Stimulated activated CD4-positive, alpha-beta T cell treated with anti-CD3 and anti-CD28 coated beads, Interleukin-1b, Interleukin-23, amount 100 ng/mL, for 4 hours (primary cell): ENCODE measurements at places on chromosomes 13 and 19.
A peak's percentile ranks its signal among the peaks of the same experiment; 100 is the strongest.

- no peak for DNase-seq
Measured at GRCh38 chr13:29284726-29285125, 310.8 kb downstream of the SLC7A1 start.

GRCh38 chr19:2739602-2740313, at the start of gene SLC39A3:
Gene SLC39A3 (minus strand): TSS chr19:2740017. CDS start chr19:2737257, 2,760 bp downstream.
- DNase-seq = peak; percentile 98

DNA sequence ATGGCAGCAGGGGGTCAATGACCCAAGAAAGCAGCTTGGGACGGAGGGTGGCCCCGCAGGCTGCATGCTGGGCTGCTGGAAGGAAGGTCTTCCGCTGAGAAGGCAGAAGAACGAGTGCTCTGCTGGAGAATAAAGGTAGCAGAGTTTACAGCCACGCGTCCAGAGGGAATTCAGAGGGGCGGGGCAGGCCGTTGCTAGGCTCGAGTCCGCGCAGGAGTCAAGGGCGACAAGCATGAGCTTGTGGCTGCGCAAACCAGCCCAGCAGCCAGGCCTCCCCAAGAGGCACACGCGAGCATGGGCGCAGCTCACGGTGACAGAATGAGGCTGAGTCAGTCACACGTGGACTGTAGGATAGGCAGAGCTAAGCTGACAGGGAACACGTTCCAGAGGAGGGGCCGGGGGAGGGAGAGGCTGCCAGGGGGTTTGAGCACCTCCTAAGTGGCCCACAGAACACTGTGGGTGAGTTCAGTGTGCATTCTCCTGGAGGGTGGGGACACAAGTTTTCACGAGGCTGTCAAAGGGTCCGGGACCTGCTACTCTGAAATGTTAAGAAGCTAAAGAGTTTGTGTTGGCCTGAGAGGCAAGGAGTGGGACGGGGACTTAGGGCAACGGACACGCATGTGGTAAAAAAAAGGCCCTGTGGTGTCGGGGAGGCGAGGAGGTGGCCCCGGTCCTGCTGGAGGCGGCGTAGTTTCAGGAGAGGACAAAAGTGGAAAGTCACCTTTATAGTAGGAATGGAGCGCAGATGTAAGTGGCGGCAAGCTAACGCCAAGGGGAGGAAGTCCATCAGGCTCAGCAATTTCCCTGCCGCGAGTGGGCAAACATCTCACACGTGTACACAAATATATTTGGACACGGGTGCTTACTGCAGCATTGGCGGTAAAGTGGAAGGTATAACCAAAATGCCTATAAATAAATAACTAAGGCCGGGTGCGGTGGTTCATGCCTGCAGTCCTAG, 17.7 kb downstream of the RFX2 start:
- no peak for DNase-seq

DNA sequence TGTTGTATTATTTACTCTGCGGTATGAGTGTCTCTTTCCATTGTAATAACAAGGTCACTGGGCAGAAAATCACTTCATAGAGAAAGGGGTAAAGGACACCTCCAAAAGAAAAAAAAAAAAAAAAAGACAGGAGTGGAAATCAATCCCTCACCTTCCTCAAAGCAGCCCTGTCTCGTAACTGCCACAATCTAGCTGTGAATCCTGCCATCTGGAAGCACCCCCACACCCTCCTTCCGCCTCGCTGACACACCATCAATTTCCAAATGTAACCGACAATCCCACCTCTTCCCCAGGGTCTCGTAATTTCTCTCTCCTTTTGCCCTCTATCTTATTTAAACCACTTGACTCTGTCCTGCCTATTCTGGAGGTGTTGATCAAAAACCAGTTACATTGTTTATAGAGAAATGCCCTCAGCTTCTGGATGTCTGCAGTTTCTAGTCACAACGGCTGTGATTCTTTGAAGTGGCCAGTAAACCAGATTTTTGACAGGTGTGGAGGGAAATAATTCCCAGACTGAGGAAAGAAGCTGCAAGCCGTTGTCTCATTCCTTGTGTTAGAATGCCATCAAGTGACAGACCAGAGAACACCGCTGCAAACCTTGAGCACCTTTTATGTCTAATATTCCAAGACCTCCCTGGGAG, 9.1 kb upstream of the POP4 start:
- no peak for DNase-seq

DNA sequence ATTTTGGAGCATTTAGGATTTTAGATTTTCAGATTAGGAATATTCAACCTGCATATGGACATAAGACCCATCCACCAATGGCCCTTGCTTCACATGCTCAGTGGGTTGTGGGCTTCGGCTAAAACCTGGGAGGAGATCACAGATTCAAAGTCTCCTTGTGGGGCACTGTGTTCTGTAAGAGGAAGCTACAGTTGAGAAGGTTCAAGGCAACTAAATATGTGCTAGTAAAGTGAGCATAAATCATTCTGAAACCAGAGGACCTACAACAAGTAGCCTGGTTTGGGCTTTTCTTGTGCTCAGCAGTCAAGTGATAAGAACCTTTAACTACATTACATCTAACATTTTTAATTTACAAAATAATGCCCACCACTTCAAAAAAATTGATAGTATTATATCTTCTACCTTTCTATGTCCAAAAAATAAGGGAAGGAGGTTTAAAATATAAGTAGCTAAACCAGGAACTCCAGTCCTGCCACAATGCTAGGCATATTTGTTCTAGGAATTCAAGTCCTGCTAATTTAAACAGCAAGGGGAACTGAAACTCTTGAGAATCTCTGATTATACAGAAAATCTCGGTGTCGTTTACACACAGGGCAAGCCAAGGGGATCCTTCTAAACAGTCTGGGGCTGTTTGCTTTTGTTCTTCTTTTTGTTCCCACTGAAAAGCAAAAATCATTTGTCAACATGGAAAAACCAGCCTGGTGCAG, 36.6 kb downstream of the FOXO1 start:
- DNase-seq = no peak

- no peak for DNase-seq
Measured at GRCh38 chr13:23021906-23022305, 158.9 kb upstream of the SGCG start.

DNA sequence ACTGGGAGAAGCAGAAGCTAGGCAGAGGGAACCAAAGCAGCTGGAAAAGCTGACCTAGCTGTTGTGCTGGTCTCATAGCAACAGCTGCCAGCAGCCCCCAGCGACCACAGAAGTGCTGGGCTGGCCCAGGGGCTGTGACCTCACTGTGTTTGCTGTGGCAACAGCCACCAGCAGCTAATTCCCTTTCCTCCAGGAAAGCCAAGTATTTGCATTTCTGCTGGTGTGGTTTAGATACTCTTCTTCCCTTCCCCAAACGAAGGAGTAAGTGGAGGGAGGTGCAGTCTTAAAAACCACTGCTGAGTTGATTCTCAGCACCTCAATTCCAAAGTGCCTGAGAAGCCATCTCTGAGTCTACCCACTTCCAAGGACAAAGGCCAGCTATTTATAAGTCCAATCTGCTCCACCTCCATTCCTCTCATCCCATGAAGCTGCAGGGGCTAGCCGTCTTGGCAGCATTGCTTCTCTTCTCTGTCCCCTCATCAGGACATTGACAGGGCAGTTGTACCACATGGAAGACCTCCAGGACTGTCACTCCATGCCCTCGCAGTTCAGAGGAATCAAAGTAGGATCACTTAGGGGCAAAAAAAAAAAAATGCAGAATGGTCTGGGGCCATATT, 11.5 kb upstream of the CCDC97 start:
- DNase-seq = no peak

- DNase-seq = no peak
Measured at GRCh38 chr19:42150911-42151361, 18.7 kb upstream of the POU2F2 start.

- no peak for DNase-seq
Measured at GRCh38 chr13:31717583-31717982, 21.7 kb upstream of the RXFP2 start.

GRCh38 chr13:95723438-95723837, 46.5 kb downstream of the DNAJC3 start:
- no peak for DNase-seq
